ENCODE measurements at places on chromosomes 1 and 21.

GRCh38 chr1:37741130-37741529, 23.8 kb downstream of the EPHA10 start:
- H3K27me3 ChIP-seq = peaks cover 29% of the 10 kb centered on the region
- H3K4me3 ChIP-seq = no peak overlapping the region
- peaks cover 4% of the 10 kb centered on the region for H3K36me3 ChIP-seq
- H3K4me1 ChIP-seq = no peaks in the 10 kb centered on the region
- H3K27ac ChIP-seq = no peak overlapping the region

- H3K27me3 ChIP-seq = peaks cover 10% of the 10 kb centered on the region
- no peak overlapping the region for H3K27ac ChIP-seq
- DNase-seq = no peak
- no peaks in the 10 kb centered on the region for H3K4me1 ChIP-seq
- H3K36me3 ChIP-seq = no peaks in the 10 kb centered on the region
Measured at GRCh38 chr1:186165303-186165702, 209.8 kb downstream of the TPR start.

DNA sequence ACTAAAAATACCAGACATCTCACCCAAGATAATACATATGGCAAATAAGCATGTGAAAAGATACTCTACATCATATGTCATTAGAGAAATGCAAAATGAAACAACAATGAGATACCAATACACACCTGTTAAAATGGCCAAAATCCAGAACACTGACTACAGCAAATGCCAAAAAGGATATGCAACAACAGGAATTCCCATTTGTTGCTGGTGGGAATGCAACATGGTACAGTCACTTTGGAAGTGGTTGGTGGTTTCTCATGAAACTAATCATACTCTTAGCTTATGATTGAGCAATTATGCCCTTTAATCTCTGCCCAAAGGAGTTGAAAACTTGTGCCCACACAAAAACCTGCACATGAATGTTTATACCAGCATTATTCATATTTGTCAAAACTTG, 6.4 kb upstream of the RGS2 start:
- peaks cover 5% of the 10 kb centered on the region for H3K4me1 ChIP-seq
- H3K4me3 ChIP-seq = no peak overlapping the region
- no peaks in the 10 kb centered on the region for H3K36me3 ChIP-seq
- DNase-seq = no peak

GRCh38 chr1:116112388-116113140, 1.4 kb downstream of the MAB21L3 start:
- peaks cover 9% of the 10 kb centered on the region for H3K4me1 ChIP-seq
- DNase-seq = no peak
- H3K27me3 ChIP-seq = peaks cover 15% of the 10 kb centered on the region
- no peak overlapping the region for H3K27ac ChIP-seq

- H3K27ac ChIP-seq = no peak overlapping the region
- H3K4me3 ChIP-seq = no peak overlapping the region
- H3K4me1 ChIP-seq = peaks cover 12% of the 10 kb centered on the region
- H3K27me3 ChIP-seq = no peaks in the 10 kb centered on the region
- H3K36me3 ChIP-seq = peaks cover 25% of the 10 kb centered on the region
Measured at GRCh38 chr1:147622731-147623130, 47.6 kb downstream of the ACP6 start.

GRCh38 chr1:77536813-77537212, 145.6 kb downstream of the ZZZ3 start:
- no peak for DNase-seq
- H3K27ac ChIP-seq = no peak overlapping the region
- no peak overlapping the region for H3K4me3 ChIP-seq
- no peaks in the 10 kb centered on the region for H3K36me3 ChIP-seq

- H3K4me1 ChIP-seq = peaks cover 10% of the 10 kb centered on the region
Measured at GRCh38 chr1:38071312-38072256, 25.0 kb upstream of the POU3F1 start.

- no peaks in the 10 kb centered on the region for H3K27me3 ChIP-seq
- H3K27ac ChIP-seq = no peak overlapping the region
Measured at GRCh38 chr21:33293136-33293535, 27.0 kb downstream of the IL10RB start.

GRCh38 chr1:96763514-96763913, 41.9 kb downstream of the PTBP2 start:
- H3K36me3 ChIP-seq = peaks cover 38% of the 10 kb centered on the region
- H3K27ac ChIP-seq = no peak overlapping the region
- no peak for DNase-seq

DNA sequence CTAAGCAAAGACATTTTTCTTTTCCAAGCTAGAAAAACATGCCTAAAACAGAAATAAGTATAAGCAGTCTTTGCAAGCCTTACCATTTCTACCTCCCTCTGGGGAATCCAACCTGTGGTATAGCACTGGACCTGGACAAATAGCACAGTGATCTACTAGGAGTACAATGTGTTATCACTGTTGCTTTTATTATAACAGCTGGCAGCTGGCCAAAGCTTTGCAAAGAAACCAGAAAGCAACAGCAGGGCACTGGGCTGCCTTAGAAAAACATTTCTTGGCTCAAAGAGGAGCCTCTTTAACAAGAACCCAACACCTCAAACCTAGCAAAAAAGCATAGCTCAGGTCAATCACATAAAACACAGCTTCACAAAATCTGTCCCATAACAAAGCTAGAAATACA, 294.5 kb upstream of the GREM2 start:
- H3K27ac ChIP-seq = no peak overlapping the region
- DNase-seq = no peak
- H3K27me3 ChIP-seq = no peaks in the 10 kb centered on the region
- no peaks in the 10 kb centered on the region for H3K4me1 ChIP-seq

DNA sequence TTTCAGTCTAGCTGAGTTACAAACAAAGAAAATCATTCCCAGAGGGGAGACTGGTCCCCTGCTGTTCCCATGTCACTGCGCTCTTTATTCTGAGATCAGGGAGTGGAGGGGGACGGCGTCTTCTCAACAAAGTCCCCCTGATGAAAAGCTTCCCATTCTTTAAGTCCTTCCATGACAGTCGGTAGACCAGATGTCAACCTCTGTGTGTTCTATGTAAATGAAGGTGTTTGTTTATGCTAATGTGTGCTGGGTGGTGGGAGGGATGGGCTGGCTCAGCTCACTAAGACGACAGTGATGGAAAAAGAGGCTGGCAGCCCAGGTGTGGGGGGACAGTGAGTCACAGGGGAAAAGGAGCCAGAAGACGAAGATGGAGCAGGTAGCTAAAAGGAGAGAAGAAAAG, 148.2 kb upstream of the KLHDC7A start:
- no peak overlapping the region for H3K27ac ChIP-seq
- no peaks in the 10 kb centered on the region for H3K4me1 ChIP-seq
- no peak overlapping the region for H3K4me3 ChIP-seq
- DNase-seq = no peak
- H3K27me3 ChIP-seq = peaks cover 11% of the 10 kb centered on the region

- no peaks in the 10 kb centered on the region for H3K36me3 ChIP-seq
- no peak for DNase-seq
- peaks cover 19% of the 10 kb centered on the region for H3K4me1 ChIP-seq
- no peak overlapping the region for H3K27ac ChIP-seq
- no peaks in the 10 kb centered on the region for H3K27me3 ChIP-seq
Measured at GRCh38 chr21:29264721-29265120, 34.0 kb upstream of the BACH1 start.

GRCh38 chr21:16084776-16085364, 355.1 kb downstream of the USP25 start:
- DNase-seq = no peak
- H3K27me3 ChIP-seq = no peaks in the 10 kb centered on the region
- no peaks in the 10 kb centered on the region for H3K4me1 ChIP-seq
- no peak overlapping the region for H3K27ac ChIP-seq

- peak overlapping the region; percentile 83 for H3K4me3 ChIP-seq
- H3K27ac ChIP-seq = peak overlapping the region; percentile 100
- DNase-seq = peak; percentile 85
- peaks cover 52% of the 10 kb centered on the region for H3K4me1 ChIP-seq
Measured at GRCh38 chr1:160789702-160790611, 6.0 kb upstream of the LY9 start.

- DNase-seq = no peak
- no peak overlapping the region for H3K27ac ChIP-seq
- H3K4me3 ChIP-seq = no peak overlapping the region
- H3K4me1 ChIP-seq = no peaks in the 10 kb centered on the region
- no peaks in the 10 kb centered on the region for H3K27me3 ChIP-seq
Measured at GRCh38 chr1:229448845-229449244, 15.0 kb upstream of the ACTA1 start.

DNA sequence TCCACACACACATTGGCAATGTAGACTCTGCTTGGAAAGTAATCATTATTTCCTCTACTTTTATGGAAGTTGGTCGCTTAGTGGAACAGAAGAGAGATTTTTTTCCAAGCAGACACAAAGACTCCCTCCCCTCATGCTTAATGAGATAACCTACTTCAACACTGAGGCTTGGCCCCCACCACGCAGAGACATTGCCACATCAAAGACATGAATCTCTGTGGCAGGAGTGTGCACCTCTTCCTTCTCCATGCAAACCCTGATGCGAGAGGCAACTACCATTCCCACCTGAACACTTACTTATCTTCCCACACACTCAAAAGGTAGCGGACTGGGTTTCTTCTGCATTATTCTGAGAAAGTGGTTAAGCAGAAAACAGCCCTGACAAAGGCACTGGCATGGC, 37.3 kb upstream of the LPAR3 start:
- no peak for DNase-seq
- H3K27me3 ChIP-seq = no peaks in the 10 kb centered on the region
- peaks cover 62% of the 10 kb centered on the region for H3K36me3 ChIP-seq
- no peak overlapping the region for H3K4me3 ChIP-seq
- H3K4me1 ChIP-seq = no peaks in the 10 kb centered on the region

- H3K27me3 ChIP-seq = no peaks in the 10 kb centered on the region
- no peak overlapping the region for H3K4me3 ChIP-seq
- DNase-seq = no peak
- no peaks in the 10 kb centered on the region for H3K36me3 ChIP-seq
- no peaks in the 10 kb centered on the region for H3K4me1 ChIP-seq
Measured at GRCh38 chr21:28371713-28372112, 621.0 kb downstream of the LTN1 start.

DNA sequence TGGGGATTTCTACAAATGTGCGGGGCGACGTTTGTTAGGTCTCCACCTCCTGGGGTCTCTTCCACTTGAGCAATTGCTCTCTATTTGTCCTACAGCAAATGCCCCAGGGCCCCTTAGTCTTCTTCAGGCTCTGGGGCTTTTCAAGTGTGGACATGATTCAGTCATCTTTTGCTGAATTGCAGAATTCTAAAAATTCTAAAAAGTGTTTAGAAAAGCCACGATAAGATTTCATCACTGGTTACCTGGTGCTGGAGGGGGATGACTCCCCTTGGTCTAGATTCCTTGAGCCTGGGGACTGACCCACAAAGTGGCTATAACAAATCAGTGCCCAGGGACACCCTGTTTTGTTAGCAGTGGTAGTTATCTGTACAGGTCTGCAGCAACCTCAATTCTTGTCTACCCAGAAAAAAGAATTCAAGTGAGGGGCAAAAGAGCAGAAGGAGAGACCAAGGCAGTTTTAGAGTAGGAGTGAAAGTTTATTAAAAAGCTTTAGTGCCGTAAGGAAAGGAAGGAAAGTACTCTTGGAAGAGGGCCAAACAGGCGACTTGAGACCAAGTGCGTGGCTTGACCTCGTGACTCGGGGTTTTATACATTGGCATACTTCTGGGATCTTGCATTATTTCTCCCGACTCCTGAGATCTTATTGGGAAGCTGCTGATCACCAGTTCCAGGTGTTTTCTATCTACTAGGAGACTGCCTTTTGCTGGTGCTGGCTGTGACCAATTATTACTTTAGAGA, 25.2 kb downstream of the PROK1 start:
- no peaks in the 10 kb centered on the region for H3K4me1 ChIP-seq
- no peak overlapping the region for H3K4me3 ChIP-seq
- DNase-seq = no peak

- H3K27me3 ChIP-seq = no peaks in the 10 kb centered on the region
- peak overlapping the region; percentile 99 for H3K27ac ChIP-seq
- peak overlapping the region; percentile 89 for H3K4me3 ChIP-seq
- H3K36me3 ChIP-seq = peaks cover 31% of the 10 kb centered on the region
- peaks cover 57% of the 10 kb centered on the region for H3K4me1 ChIP-seq
Measured at GRCh38 chr1:36387141-36387949, 1.6 kb upstream of the STK40 start.

DNA sequence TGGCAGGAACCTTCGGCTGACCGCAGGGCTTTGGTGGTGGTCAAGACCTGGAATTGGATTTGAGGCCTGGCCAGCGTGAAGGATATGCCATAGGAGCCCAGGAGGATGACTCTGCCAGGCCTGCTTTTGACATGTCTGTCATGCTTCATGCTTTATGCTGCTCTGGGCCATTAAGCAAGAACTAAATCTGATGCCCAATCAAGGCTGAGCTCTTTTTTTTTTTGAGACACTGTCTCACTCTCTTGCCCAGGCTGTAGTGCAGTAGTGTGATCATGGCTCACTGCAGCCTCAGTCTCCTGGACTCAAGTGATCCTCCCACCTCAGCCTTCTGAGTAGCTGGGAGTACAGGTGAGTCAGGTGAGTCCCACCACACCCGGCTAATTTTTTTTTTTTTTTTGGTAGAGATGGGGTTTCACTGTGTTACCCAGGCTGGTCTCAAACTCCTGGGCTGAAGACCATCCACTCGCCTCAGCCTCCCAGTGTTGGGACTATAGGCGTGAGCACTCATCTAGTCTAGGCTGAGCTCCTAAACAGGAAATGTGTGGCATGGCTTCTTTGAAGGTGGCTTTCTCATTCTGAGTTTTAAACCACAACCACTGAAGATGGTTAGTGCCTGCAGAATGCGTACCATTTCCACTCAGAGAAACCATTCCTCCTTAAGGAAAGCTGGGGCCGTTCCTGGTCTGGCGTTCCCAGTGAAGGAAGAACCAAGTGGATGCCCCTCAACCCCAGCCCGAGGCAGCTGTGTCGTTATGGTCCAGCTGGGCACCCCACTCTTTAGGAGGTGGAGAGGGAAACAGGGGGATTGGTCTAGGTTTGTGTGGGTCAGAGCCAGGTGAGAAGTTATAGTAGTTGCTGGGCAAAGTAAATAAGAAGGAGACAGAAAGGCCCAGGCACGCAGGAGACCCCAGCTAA, 34.2 kb upstream of the ATP5PO start:
- peaks cover 58% of the 10 kb centered on the region for H3K4me1 ChIP-seq
- H3K27ac ChIP-seq = peak overlapping the region; percentile 94
- H3K27me3 ChIP-seq = no peaks in the 10 kb centered on the region

- H3K27me3 ChIP-seq = no peaks in the 10 kb centered on the region
- H3K4me3 ChIP-seq = no peak overlapping the region
- peaks cover 5% of the 10 kb centered on the region for H3K36me3 ChIP-seq
- peak overlapping the region; percentile 81 for H3K27ac ChIP-seq
- H3K4me1 ChIP-seq = peaks cover 34% of the 10 kb centered on the region
Measured at GRCh38 chr1:1124786-1125642, 9.1 kb upstream of the C1orf159 start.

DNA sequence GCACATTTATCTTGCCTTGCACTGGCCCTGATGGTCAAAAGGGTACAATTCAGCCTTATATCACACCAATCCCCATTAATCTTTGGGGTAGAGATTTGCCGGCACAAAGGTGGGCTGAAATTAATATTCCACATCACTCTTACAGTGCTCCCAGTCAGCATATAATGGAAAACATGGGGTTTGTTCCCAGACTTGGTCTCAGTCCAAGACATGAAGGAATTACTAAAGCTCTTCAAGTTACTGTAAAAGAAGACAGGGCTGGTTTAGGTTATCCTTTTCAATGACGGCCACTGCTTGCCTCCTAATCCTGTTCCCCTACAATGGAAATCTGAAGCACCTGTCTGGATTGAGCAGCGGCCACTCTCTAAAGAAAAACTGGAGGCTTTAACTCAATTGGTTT, 160.7 kb downstream of the IER5 start:
- no peak for DNase-seq
- H3K27me3 ChIP-seq = peaks cover 12% of the 10 kb centered on the region
- H3K27ac ChIP-seq = no peak overlapping the region
